ENCODE measurements at places on chromosomes 12 and 14. TPM values are rescaled to one million over a fixed set of nuclear protein-coding genes. Genes with fewer than 3 reads are reported as not detected.

- DNase-seq, result no peak
These were observed 21.0 kb downstream of the HPD start for GRCh38 chr12:121837680-121838079.

DNA sequence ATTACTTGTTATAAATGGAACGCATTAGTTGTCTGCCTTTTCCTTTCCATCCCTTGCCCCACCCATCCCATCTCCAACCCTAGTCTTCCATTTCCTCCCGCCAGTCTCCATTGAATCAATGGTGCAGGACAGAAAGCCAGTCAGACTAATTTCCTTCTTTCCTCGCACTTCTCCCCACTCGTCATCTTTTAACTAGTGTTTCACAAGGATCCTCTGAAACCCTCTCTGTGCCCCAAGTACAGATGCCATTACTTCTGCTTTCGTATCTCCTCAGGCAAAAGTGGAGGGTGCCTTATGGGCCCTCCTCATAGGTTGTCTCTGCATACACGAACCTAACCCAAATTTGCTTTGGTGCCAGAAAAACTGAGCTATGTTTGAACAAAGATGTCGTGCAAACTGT lies 4.2 kb downstream of the DAZAP2 start:
- DNase-seq, result no peak

DNA sequence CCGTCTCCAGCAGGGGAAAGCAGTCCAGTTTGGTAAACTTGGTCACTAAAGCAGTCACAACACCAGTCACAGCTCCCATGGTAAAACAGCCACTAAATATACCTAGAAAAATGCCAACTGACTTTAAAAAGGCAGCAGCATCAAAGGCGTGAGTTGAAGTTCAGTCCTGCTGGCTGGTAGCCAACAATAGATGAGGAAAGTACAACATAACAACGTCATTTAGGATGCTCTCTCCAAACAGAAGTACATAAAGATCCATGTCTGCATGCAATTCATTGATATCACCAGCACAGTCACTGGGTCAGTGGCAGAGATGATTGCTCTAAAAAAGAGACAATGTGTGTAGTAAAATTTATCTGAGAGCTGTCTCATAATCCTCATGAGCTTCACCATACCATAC lies 59.3 kb upstream of the TMPO start:
- DNase-seq, result no peak

DNA sequence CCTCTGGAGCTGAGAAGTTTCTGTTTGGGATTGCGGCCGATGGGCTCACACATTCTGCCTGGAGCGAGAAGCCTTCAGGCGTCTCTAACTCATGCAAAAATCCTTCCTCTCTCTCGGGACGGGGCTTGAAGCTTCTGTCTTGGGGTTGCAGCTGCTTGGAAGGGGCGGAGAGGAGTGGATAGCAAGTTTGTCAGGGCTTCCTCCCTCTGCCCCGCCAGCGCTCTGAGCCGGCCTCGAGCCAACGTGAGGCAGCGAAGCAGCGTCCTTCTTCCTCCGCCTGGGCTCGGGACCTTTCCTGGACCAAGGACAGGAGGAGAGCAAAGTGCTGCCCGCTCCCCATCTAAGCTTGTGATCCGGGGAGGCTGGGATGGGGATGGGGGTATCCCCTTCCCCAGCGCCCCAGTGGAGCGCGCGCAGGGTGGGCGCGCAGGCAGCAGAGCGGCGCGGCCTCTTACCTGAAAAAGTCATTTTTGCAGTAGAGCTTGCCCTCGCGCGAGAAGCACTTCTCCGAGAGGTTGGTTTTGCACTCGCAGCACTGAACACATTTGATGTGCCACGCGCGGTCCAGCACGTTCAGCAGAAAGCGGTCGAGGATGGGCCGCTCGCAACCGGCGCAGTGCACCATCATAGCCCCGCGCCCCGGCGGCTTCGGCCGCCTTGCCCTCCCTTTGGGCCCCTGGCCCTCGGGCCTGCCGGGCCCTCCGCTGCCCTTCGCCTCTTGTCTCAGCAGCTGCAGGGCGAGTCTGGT lies 626 bp downstream of the LHX5 start:
- DNase-seq, result no peak

DEGS2 gene
- 10.4 TPM for polyA plus RNA-seq
